ENCODE measurements at places on chromosomes 16 and 17.

DNA sequence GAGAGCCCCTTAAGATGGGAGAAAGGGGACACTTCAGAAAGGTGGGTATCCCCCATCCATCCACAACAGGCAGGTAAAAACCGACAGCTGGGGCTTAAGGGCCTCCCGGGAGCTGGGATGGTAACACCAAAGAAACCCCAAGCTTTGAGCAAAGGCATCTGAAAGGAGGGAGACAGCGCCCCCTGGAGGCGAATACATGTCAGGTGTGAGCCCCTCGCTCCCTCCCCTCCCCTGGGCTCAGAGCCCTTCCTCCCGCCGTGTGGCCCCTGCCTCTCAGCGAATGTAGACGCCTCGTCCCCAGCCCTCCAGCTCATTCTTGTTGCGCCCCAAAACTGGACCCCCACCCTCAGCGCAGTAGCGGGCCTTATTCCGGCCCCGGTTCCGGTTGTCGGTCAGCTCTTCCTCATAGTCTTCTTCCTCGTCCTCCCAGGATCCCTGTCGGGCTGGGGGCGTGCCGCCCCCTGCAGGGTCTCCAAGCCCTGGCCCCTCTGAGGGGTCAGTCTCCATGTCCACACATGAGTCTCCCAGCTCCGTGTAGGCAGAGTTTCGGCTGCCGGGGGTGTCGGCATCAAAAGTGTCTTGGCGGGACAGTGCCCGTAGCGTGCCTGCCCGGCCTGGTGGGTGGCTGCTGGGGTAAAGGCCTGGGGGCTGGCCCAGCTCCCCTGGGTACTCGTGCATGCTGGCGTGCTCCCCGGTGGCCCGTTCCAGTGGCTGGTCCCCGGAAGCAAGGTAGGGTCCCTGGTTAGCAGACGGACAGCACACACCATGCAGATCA, 9.1 kb upstream of the ARL5C start:
- peak; percentile 86 for DNase-seq

GRCh38 chr17:50173335-50173941, 7.6 kb downstream of the SGCA start:
- DNase-seq: no peak

GRCh38 chr17:57289130-57289529, 32.8 kb downstream of the MSI2 start:
- no peak for DNase-seq

DNA sequence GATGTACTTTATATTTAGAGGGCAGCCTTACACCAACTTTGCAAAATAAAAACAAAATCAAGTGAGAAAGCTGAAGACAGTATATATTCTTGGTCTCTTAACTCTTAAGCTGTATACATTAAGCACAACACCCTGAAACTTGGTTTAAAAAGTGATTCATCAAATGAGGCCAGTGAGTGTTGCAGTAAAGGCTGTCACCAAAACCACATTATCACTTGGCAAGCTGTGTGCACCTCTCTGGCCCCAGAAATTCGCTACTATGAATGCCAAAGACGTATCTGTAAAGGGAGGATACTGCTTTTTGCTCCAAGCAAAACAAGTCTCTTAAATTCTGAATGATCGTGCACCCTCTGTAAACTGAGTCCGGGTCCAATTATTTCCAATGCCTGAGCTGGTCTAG, 163.9 kb downstream of the ZFHX3 start:
- DNase-seq: no peak

DNA sequence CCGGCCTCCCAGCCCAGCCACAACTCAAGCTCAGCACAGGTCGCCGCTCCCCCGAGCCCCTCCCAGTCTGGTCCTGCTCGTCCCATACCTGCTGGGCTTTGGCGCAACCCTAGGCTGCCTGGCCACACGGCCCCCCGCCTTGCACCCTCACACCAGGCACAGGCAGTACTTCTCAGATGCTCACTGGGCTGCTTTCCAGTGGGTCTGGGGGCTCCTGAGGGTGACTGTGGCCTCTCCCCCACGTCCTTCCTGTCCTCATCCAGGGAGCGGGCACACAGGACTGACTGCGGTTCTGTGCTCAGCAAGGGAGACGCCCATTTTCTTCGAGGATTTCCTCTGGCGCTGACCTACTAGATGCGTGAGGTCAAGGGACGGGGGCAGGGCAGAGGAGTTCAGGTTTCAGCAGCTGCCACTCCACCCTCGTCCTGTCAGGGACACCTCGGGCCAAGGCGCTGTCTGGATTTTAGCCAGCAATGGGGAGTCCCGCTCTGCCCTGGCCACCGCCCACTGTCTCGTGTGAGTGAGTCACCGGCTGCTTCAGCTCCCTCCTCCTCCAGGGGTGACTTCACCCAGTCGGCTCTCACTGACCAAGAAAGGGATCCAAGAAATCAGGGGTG, 115.8 kb downstream of the NPIPB11 start:
- DNase-seq: peak; percentile 69

GRCh38 chr17:48606892-48607614, 2.3 kb upstream of the HOXB6 start:
- no peak for DNase-seq

GRCh38 chr17:9973669-9974447, 68.8 kb upstream of the RCVRN start:
- no peak for DNase-seq

DNA sequence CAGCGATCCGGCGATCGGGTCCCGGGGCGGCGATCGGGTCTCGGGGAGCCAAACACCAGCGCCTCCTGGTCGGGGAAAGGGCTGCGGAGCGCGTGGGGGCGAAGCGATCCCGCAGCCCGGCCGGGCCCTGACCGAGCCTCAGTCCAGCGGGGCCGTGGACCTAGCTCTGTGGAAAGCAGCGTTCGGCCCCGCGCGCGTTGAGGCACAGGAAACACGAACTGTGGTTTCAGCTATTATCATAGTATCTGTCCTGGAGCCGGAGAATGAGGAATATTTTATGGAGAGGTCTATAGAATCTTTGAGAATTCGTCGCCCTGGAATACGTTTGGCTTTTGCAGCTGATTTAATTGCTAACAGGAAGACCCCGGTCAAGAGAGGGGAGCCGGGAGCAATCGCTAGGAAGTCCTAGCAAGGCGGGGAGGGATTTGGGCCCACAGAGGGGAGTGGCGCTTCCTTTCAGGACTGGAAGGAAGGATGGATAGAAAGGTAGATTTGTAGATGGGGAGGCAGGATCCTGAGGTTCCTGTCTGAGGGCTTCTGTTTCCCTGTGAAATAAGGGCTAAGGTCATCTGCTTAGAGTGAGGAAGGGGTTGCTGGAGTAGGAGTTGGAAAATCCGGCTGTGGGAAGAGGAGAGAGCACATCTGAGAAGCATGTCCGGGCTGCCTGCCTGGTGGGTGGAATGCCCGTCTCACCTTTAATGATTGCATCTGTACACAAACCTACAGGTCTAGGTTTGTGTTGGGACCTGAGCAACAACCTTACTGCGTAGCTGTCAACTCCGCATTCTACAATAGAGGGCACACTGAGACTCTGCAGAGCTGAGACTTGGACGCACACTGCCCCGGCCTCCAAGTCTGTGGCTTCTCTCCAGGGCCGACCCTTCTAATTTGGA, 770 bp downstream of the CCNF start:
- DNase-seq: peak; percentile 57

GRCh38 chr16:49488336-49488735, 114.7 kb downstream of the C16orf78 start:
- no peak for DNase-seq

GRCh38 chr17:48555258-48556228, 10.6 kb upstream of the HOXB2 start:
- DNase-seq: peak; percentile 95

DNA sequence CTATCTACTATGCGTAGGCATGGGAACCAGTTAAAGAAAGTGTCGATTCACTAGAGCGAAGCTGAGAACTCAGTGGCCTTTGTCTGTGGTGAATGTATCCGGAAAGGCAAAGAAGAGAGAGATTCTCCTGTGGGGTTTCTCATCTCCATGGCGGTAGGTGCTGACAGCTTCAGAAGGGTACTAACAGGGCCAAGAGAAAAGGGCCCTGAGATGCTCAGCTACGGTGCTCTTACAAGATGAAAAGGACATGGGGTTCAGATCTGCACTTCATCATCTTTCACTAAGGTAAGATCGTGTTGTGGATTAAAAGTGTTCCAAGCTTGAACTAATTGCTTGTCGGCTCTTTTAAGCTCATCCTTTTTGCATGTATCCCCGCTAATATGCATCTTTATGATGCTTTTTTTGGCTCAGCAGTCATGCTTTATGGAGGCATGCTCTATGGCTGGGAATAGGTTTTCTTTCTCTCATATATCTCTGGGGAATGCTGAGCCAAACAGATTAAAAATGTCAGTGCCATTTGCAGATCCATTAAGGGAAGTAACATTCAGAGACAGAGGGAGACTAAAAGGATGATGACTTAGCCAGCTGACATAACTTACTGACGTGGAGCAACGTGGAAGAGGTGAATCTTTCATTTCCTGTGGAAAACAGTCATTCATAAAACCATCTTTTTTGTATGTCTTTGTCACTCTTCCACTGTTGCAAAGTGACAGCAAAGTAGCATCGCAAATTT, 29.9 kb downstream of the KCNJ16 start:
- DNase-seq: no peak

DNA sequence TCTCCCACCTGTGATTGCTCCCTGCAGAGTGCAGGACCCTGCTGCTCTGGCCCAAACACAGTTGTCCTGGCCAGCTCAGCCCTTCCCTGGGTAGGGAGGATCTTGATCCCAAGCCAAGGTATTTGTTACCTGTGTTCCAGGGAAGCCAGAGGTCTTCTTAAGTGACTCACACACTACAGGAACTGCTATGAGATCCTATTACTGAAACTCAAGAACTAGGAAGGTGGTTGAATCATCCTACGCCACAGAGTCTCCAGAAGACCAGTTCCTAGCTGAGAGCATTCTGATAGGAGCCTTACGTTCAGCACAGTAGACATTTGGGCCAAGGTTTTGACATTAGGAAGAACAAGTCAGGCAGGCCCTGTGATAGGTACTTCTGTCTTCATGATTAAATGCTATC, 12.0 kb downstream of the CHST6 start:
- peak; percentile 7 for DNase-seq

DNA sequence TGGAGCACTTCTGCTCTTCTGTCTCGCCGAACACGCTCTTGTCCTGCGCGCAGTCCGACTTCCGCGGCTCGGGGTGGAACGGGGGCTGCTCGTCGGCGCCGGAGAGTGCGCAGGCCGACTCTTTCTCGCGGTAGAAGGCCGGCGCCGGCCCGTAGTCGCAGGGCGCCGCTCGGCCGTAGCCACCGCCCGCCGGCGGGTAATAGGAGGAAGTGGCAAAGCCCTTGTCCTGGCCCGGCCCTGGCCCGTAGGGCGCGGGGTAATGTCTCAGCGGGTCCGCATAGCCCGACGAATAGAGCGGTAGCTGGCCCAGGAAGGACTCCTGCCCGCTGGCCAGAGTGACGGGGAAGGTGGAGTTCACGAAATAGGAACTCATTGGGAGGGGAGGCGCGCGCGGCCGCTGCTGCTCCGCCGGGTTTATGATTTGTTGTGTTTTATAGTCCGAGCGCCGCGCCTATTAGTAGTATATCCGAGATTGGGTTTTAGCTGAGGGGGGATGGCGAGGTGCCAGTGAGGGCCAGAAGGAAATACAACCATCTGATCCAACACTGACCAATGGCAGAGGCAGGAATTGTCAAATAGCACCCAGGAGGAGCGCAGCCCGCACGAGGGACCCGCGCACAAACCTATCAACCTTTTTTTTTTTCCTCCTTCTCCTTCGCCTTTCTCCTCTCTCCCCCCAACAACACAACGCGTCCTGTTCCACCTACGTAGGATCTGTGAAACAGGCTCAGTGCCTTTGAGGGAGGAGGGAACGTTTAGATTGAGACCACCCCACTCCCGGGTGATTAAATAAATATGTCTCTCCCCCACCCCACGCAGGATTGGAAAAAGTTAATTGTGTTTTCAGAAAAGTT, 4.4 kb upstream of the HOXB5 start:
- DNase-seq: peak; percentile 74

DNA sequence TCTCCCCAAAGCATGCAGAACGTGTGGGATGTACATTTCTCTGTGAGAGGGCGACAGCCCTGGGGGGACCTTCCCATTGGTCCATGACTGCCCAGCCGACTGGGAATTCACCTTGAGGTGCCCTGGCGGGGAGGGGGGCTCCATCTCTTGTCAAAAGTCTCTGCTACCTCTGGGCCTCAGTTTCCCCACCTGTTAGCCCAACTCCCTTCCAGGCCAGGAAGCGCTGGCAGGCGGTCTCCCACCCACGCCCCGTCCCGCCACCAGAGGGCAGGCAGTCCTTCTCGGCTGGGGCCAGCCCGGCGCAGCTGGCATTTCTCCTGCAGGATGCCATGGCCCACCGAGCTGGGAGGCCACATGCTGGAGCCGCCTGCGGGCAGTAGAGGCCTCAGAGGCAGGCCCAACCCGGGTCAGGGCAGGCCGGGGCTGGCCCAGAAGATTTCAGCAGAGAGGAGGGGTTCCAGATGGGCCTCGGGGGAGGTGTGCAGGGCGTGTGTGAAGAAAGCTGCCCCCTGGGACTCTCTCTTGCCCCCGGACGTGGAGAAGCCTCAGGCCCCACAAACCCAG, 16.6 kb downstream of the CD7 start:
- peak; percentile 74 for DNase-seq

- DNase-seq: peak; percentile 3
Observed at GRCh38 chr17:12983991-12984884, 33.6 kb downstream of the ELAC2 start.

- no peak for DNase-seq
Observed at GRCh38 chr17:12519956-12520594, 145.6 kb upstream of the MYOCD start.

GRCh38 chr17:45081047-45081703, 20.1 kb downstream of the NMT1 start:
- DNase-seq: no peak

All from NCI-H69 (cell line).